ENCODE measurements at places on chromosomes 3 and 15.

DNA sequence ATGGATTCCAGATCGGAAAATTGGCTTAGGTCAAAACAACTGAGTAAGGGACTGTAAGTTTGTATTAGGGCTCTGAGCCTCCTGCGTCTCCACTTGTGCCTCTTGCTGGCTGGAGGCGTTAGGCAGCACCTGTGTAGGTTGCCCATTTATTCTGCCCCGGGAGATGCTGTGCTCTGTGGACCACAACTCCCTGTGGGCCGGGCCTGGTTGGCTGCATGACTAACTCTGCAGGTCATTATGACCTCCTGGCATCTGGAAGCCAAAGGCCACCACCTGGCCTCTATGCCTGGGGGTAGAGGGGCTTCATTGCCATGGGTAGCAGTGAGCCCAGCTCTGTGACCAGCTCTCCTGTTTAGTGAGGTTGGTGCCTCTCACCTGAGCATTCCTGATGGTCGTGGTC, 36.0 kb upstream of the BDH1 start:
- H3K27me3 ChIP-seq, result no peaks in the 10 kb centered on the region
- peak overlapping the region; percentile 62 for H3K4me3 ChIP-seq
- H3K4me1 ChIP-seq, result peaks cover 31% of the 10 kb centered on the region
- H3K27ac ChIP-seq, result peak overlapping the region; percentile 85
- DNase-seq, result no peak

DNA sequence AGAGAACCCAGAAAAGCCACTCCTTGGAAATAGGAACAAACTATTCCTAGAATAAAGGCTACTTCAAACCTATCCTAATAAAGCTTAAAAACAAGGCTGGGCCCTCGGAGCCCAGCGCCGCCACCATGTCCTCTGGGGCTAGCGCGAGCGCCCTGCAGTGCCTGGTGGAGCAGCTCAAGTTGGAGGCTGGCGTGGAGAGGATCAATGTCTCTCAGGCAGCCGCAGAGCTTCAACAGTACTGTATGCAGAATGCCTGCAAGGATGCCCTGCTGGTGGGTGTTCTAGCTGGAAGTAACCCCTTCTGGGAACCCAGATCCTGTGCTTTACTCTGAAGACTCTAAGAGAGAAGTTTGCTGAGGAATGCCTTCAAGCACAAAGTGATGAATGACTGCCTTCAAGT, 63.2 kb downstream of the ADAM10 start:
- no peak overlapping the region for H3K27ac ChIP-seq
- H3K27me3 ChIP-seq, result no peaks in the 10 kb centered on the region
- H3K4me1 ChIP-seq, result peaks cover 40% of the 10 kb centered on the region
- peaks cover 18% of the 10 kb centered on the region for H3K36me3 ChIP-seq
- no peak overlapping the region for H3K4me3 ChIP-seq

DNA sequence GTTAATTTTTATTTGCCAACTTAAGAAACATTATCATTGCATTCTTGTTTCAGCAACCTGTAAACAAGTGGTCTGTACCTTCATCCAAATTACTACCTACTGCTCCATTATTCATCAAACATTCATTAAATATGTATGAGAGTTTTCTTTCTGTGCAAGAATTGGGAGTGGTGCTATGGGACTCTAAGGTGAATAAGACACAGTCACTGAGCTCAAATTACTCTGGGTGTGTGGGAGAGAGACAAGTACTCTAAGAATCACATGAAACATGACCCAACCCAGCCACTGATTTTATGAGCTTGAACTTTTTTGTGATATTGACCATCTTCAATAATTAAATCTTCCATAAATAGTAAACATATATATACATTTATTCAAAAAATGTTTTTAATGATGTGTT, 227.2 kb upstream of the TP63 start:
- H3K4me1 ChIP-seq, result peaks cover 8% of the 10 kb centered on the region
- peaks cover 17% of the 10 kb centered on the region for H3K36me3 ChIP-seq
- H3K27me3 ChIP-seq, result no peaks in the 10 kb centered on the region
- no peak for DNase-seq
- H3K27ac ChIP-seq, result no peak overlapping the region

GRCh38 chr3:169914321-169914720, 2.9 kb downstream of the SAMD7 start:
- no peaks in the 10 kb centered on the region for H3K27me3 ChIP-seq
- H3K4me1 ChIP-seq, result peaks cover 1% of the 10 kb centered on the region
- no peak overlapping the region for H3K27ac ChIP-seq
- H3K4me3 ChIP-seq, result no peak overlapping the region

GRCh38 chr15:78244101-78244500, 9.7 kb upstream of the ACSBG1 start:
- DNase-seq, result no peak
- H3K27ac ChIP-seq, result no peak overlapping the region
- no peak overlapping the region for H3K4me3 ChIP-seq
- no peaks in the 10 kb centered on the region for H3K36me3 ChIP-seq
- H3K4me1 ChIP-seq, result peaks cover 2% of the 10 kb centered on the region

- H3K36me3 ChIP-seq, result peaks cover 17% of the 10 kb centered on the region
- H3K4me1 ChIP-seq, result peaks cover 28% of the 10 kb centered on the region
- H3K27me3 ChIP-seq, result no peaks in the 10 kb centered on the region
- DNase-seq, result no peak
- peak overlapping the region; percentile 92 for H3K4me3 ChIP-seq
- peak overlapping the region; percentile 90 for H3K27ac ChIP-seq
Measured at GRCh38 chr3:69012100-69012799, 1.2 kb downstream of the EOGT start.

GRCh38 chr15:89492934-89493631, 3.3 kb downstream of the RHCG start:
- H3K4me3 ChIP-seq, result no peak overlapping the region
- H3K36me3 ChIP-seq, result no peaks in the 10 kb centered on the region
- H3K4me1 ChIP-seq, result peaks cover 3% of the 10 kb centered on the region
- no peak for DNase-seq

- H3K4me3 ChIP-seq, result no peak overlapping the region
- DNase-seq, result no peak
- peaks cover 15% of the 10 kb centered on the region for H3K27me3 ChIP-seq
- no peaks in the 10 kb centered on the region for H3K36me3 ChIP-seq
Measured at GRCh38 chr3:46848271-46849044, 14.8 kb downstream of the MYL3 start.

- no peaks in the 10 kb centered on the region for H3K27me3 ChIP-seq
- no peak for DNase-seq
- no peaks in the 10 kb centered on the region for H3K4me1 ChIP-seq
- no peak overlapping the region for H3K4me3 ChIP-seq
Measured at GRCh38 chr3:70281663-70282062, 30.8 kb downstream of the MDFIC2 start.

DNA sequence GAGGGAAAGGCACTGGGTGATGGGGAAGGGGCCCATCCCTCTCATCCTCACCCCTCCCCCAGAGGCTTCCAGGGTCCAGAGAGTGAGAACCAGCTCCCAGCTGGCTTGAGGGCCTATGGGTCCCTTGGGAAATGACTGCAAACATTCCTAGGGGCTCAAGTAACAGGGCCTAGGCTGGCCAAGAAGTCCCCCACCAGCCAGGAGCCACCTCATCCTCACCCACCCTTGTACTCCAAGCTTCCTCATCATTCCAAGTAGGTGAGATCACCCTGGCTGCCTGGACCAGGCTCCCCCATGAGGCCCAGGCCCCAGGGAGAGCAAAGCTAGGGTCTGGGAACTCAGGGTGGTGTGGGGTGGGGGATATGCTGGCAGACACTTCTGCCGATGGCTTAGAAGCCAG, 14.8 kb downstream of the LOXL1 start:
- peaks cover 12% of the 10 kb centered on the region for H3K4me1 ChIP-seq
- DNase-seq, result no peak
- no peaks in the 10 kb centered on the region for H3K36me3 ChIP-seq
- H3K4me3 ChIP-seq, result no peak overlapping the region

- DNase-seq, result no peak
- peaks cover 5% of the 10 kb centered on the region for H3K27me3 ChIP-seq
- no peak overlapping the region for H3K4me3 ChIP-seq
- no peak overlapping the region for H3K27ac ChIP-seq
Measured at GRCh38 chr15:98446083-98446482, 202.3 kb upstream of the IGF1R start.

- no peak for DNase-seq
- no peak overlapping the region for H3K27ac ChIP-seq
- H3K4me3 ChIP-seq, result no peak overlapping the region
Measured at GRCh38 chr3:162122405-162122804, 625.8 kb downstream of the OTOL1 start.

- peaks cover 31% of the 10 kb centered on the region for H3K4me1 ChIP-seq
- no peak overlapping the region for H3K27ac ChIP-seq
- H3K27me3 ChIP-seq, result no peaks in the 10 kb centered on the region
- H3K36me3 ChIP-seq, result peaks cover 4% of the 10 kb centered on the region
Measured at GRCh38 chr3:186917512-186918312, 12.6 kb upstream of the ST6GAL1 start.

DNA sequence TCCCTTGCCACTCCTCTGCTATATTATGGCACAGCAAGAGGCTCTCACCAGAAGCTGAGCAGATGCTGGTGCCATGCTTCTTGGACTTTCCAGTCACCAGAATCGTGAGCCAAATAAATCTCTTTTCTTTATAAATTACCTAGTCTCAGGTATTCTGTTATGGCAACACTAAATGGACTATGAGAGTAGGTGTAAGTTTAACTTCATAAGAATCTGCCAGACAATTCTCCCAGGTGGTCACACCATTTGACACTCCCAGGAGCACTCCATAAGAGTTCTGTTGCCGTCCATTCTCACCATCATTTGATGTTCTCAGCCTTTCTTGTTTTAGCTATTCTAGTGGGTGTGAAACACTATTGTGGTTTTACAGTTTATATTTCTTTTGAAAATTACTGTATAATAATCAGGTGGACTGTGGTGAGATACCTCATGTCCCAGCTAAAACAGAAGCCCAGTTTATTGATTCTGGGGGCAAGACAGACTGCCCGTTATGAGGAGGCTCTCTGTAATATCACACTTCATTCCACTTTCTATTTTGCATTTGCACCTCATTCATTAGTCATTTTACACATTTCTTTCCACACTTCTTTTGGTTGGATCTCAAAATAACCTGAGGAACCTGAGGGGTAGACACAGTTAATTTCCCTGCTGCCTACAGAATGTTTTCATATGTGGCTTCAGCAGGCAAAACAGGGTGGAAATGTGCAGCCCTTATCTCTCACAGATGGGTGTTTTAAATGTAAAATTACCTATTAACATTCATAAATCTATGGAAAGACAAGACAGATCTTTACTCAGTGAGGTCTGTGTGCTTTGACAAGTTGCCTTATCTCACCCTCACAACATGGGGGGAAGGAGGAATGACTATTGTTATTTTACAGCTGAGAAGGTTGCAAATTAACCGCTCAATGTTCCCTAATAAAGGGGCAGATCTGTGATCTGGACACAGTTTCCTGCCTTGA, 42.1 kb downstream of the CDCP1 start:
- H3K4me3 ChIP-seq, result no peak overlapping the region
- peaks cover 76% of the 10 kb centered on the region for H3K4me1 ChIP-seq
- peaks cover 3% of the 10 kb centered on the region for H3K27me3 ChIP-seq
- DNase-seq, result no peak

GRCh38 chr3:149203758-149204157, 17.9 kb downstream of the CP start:
- DNase-seq, result no peak
- H3K27ac ChIP-seq, result no peak overlapping the region
- H3K4me3 ChIP-seq, result peak overlapping the region; percentile 10
- peaks cover 34% of the 10 kb centered on the region for H3K27me3 ChIP-seq
- H3K4me1 ChIP-seq, result peaks cover 13% of the 10 kb centered on the region
